SHP77 treated with DMSO at 0.1 percent for 48 hours (cell line): ENCODE measurements at places on chromosomes 5 and 9.

DNA sequence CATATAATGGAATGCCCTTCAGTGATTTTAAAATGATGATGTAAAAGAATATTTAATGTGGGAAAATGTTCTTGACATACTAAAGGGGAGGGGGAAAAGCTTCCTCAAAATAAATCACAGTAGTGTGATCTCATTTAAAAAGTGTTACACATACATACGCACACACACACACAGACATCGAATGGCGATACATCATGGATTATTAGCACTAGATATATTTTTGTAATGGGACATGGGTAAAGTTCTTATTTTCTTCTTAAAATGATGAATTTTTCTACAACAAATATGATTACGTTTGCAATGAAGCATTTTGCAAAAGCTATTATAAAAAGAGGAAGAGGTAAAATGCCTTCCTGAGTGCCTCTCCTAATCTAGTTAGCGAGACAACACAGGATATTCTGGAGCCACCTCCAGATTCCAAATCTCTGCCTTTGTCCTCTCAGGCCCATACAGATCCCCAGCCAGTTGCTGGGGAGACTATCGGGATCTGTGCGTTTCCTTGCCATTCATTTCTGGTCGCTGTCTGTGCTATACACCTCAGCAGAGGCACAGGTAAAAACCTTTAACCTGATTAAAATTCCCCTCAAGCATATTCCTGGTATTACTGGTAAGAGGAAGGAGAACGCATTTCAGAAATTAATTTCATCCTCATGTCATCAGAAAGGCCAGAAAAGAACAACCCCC is 69.6 kb downstream of the SLC28A3 start:
- DNase-seq, result no peak

DNA sequence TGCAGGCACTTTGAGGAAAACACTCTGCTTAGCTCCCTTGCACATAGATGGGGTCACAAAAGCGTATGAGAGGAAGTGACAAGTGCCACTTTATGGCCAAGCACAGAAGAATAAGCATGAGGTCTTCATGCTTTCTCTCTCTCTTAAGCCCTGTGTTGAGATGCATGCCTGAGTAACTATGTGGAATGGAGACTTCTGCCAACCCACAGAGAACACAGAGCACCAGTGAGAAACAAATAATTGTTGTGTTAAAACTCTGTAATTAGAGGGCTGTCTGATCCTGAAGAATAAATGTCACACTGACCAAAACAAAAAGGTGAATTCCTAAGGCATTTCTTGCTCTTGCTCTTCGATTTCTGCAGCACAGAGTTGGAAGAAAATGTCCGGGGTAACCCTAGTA is 488.5 kb downstream of the CTNND2 start:
- DNase-seq, result no peak

DNA sequence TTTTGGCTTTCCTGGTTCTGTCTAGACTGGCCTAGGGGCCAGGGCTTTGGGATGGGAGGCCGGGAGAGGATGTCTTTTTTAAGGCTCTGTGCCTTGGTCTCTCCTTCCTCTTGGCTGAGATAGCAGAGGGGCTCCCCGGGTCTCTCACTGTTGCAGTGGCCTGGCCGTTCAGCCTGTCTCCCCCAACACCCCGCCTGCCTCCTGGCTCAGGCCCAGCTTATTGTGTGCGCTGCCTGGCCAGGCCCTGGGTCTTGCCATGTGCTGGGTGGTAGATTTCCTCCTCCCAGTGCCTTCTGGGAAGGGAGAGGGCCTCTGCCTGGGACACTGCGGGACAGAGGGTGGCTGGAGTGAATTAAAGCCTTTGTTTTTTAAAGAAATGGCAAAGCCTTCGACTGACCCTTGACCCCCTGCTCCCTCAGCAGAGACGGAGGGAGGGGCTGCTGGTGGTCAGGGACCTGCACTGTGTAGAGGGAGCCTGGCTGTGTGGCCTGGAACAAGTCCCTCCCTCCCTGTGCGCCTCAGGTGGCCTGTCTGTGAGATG is 11.1 kb downstream of the FPGS start:
- no peak for DNase-seq

DNA sequence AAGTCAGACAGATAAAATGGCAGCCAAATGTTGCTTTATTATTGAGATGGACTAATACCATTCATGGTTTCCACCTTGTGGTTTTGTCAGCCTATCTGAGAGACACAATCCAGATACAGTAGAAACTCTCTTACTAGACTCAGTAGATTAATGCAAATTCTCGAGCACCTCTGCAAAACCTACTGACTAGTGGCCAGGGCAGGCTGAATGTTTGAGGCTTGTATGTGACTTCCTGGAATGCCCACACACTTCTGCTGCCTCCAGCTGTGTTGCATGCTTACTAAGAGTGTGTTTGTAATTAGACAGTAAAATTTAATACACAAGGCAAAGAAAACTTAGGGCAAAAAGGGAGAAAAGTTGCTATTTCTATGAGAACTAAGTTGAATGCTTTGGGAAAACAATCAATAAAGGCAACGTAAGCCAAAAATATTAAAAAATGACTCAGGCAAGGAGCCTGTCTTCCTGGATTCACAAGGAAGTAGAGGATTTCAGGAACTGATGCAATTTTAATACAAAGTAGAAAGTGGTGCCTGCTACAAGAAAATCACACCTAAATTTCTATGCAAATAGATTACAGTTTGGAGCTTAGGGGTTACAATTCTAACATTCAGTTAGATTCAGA is 30.2 kb upstream of the CCNG1 start:
- DNase-seq, result no peak

- DNase-seq, result no peak
These were observed 519.9 kb downstream of the SEMA5A start for GRCh38 chr5:9025942-9026341.

GRCh38 chr5:151196556-151197290 is 27.2 kb downstream of the CCDC69 start:
- no peak for DNase-seq

DNA sequence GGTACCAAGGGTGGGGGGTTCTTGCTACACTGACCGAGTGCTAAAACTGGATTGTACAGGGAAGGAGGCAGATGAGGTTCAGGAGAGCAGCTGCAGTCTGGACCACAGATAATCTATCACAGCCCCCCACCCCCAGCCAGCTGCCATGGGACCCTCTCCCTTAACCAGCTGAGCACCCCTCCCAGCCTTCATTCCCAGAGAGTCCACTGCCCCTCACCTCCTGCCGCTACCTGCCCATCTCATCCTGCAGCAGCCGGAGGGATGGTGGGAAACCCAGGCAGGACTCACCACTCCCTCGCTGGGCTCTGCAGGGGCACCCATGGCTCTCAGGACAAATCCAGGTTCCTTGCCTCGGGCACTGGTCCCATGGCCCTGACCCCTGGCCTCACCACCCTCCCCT is 66.7 kb downstream of the MRPL36 start:
- no peak for DNase-seq

- no peak for DNase-seq
These were observed 52.4 kb upstream of the LIFR start for GRCh38 chr5:38608874-38609273.

GRCh38 chr9:83346655-83347420 is 191.4 kb downstream of the FRMD3 start:
- DNase-seq, result no peak

DNA sequence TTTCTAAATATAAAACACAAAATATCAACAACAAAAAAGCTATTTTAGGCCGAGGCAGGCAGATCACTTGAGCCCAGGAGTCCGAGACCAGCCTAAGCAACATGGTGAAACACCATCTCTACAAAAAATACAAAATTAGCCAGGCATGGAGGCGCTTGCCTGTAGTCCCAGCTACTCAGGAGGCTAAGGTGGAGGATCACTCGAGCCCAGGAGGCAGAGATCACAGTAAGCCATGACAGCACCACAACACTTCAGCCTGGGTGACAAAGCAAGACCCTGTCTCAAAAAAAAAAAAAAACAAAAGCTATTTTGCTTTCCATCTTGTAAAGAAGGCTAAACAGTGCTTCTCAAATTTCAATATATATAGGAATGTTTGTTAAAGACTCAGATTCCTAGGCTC is 11.3 kb downstream of the C5orf15 start:
- no peak for DNase-seq

DNA sequence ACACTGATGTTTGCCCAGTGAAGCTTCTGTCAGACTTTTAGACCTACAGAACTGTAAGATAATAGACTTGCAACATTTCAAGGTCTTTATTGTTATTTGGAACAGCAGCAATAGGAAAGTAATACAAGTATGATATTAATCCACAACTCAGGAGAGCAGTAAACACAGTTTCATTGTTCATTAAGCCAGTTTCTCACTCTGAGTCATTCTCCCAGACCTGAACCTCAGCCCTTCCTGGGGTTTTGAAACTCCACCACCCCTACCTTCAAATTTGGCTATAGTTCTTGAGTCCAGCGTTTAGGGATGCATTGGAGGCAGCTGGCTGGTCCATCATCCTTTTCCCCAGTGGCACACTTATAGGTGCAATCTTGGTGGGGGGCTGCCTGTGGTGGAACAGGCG is 203.2 kb downstream of the RAB3C start:
- DNase-seq, result no peak

GRCh38 chr9:116191576-116192415 is 38.2 kb downstream of the PAPPA start:
- DNase-seq, result no peak

DNA sequence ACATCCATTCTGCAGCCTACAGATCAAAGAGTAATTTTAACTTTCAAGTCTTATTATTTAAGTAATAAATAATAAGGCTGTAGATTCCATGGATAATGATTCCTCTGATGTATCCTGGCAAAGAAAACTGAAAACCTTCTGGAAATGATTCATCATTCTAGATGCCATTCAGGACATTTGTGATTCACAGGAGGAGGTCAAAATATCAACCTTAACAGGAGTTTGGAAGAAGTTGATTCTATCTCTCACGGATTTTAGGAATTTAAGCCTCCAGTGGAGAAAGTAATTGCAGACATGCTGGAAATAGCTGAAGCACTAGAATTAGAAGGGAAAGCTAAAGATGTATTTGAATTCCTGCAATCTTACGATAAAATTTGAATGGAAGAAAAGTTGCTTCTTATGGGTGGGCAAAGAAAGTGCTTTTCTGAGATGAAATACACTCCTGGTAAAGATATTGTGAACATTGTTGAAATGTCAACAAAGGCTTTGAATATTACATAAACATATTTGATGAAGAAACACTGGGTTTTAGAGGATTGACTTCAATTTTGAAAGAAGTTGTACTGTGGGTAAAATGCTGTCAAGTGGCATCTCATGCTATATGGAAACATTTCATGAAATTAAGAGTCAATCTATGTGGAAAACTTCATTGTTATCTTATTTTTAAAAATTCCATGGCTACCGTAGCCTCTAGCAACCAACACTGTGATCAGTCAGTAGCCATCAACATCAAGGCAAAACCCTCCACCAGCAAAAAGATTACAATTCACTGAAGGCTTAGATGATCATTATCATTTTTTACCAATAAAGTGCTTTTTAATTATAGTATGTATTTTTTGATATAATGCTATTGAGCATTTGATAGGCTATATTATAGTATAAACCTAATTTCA is 1141.0 kb downstream of the CDH12 start:
- no peak for DNase-seq

DNA sequence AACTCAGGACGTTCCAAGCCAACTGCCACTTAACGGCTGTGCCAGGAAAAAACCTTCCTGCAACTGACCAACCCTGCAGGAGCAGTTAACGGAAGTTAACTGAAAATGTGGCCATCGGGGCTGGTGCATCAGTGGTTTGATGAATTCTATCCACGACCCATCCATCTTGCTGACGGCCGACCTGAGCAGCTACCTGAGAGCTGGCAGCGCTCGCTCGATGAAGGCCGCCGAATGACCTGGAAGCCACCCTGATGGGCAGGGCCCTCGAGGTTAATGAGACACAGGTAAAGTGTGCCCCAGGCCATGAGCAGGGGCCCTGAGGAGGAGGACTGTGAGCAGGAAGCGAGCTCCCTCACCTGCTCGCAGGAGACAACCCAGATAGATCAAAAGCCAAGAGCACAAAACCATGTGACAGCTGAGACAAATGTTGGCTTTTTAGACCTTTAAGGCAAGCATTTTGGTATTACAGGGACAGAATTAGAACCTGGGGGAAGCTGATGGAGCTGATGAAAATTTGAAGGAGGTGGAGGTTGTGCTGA is 35.3 kb upstream of the FLT4 start:
- DNase-seq, result no peak

DNA sequence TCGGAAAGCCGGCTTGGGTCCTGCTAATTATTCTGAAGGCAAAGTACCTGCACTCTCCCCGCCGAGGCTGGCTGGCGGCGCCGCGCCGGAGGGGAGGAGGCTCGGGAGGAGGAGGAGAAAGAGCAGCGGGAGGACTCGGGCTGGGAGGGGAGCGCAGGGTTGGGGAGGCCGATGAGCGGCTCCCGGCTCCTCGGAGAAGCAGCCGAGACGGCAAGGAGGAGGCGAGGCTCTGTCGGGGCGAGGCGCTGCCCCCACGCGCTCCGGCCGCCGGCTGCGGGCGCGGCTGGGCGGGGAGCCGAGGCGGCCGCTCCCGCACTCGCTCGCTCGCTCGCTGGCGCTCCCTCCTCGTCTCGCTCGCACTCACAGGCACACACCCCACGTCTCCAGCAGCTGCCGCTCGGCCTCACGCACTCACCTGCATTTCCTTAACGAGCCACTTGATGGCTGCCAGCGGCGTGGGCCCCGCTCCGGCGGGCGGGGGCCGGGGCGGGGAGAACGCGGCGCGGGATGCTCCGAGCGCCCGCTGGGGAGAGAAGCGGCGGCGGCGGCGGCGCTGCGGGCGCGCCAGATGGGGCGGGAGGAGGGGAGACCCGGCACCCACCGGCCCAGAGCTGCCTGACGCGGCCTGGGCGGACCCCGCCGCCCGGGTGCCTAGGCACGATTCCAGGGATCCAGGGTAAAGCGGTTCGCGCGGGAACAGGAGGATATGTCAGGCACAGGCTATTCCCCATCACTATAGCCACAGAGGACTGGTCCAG is at the start of gene PTPRD:
Gene PTPRD, minus strand, starts transcription at position 362 of the 758 bp plus-strand sequence.
- no peak for DNase-seq

- DNase-seq, result no peak
These were observed 10.5 kb downstream of the LNPEP start for GRCh38 chr5:96946381-96946780.

- no peak for DNase-seq
These were observed 89.3 kb upstream of the SV2C start for GRCh38 chr5:75993643-75994520.

GRCh38 chr9:115794921-115795475 is 358.6 kb upstream of the PAPPA start:
- no peak for DNase-seq

DNA sequence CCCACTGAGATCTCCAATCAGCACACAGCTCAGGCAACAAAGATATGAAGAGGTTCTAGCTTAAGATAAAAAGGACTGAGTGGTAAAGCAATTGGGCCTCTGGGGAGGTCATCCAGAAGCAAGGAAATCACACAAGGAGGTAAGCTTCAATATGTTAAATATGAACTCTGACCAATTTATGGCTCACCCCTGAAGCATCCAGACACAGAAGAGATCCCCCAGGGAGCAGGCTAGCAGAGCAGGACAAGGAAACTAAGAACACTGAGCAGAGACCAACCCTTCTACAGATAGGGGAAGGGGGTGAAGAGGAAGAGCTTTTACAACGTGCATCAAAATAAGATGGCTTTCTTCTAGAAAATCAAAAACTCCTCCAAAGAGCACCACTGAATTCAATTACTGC is 616.2 kb downstream of the DNAH5 start:
- DNase-seq, result no peak
